ENCODE measurements at places on chromosomes 1 and 21.

DNA sequence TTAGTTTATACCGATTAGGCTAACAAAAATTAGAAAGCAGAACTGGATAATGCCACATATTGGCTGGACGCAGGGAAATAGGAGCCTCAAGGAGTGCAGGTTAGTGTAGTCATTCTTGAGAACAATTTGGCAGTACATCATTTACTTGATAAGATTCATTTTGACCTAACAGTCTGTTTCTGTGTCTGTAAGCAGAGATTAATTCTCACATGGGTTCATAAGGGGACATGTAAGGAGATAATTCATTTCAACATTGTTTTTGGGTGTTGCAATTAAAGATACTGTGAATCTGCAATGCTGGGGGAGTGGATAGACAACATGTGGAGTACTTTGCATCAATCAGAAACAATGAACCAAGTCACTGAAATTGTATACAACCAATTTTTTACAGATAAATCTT lies 32.0 kb downstream of the AGO3 start:
- DNase-seq: no peak

GRCh38 chr1:97791251-97791650 lies 129.6 kb downstream of the DPYD start:
- DNase-seq: no peak

DNA sequence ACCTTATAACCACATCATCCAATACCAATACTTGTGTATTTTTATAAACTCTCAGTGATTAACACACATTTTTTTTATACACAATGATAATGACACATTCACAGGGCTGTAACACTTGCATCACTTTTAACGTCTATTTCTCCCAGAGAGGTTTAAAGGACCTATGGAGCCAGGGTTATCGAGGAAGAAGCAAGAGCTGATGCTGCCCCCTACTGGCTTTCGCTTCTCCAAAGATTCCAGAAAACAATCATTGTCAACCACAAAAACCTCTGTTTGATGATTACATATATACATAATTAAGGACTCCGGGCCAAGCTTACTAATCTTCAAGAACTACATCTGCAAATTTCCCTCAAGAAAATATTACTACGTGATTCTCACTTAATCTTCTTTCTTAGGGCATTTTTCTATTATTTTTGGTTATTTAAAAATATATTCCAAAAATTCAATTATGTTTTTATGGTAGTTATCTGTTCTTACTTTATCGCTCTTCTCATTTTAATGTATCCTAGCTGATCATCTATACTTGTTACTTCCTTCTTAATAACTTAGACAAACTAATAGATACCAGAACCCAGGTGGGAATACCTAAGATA lies 214.5 kb downstream of the VAV3 start:
- DNase-seq: peak; percentile 41

DNA sequence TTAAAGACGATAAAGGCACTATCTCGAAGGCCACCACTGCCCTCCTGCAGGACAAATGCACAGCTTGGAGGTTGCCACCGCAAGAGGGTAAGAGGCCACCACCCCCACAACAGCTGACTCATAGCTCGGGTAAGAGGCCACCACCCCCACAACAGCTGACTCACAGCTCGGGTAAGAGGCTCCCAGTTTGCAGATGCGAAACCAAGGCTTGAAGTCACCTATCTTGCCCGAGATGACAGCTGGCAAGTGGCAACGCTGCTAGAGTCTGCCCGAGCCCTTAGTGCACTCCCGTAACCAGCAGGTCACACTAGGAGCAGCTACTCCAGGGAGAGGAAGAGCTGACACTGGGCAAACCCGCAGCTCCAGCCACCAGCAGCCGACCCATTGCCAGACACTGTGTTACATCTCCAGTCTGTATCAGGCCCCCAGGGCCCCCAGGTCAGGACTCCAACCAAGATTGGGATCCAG lies 17.1 kb upstream of the SPSB1 start:
- DNase-seq: no peak

- DNase-seq: no peak
Measured at GRCh38 chr1:236421022-236421421, 26.9 kb downstream of the EDARADD start.

DNA sequence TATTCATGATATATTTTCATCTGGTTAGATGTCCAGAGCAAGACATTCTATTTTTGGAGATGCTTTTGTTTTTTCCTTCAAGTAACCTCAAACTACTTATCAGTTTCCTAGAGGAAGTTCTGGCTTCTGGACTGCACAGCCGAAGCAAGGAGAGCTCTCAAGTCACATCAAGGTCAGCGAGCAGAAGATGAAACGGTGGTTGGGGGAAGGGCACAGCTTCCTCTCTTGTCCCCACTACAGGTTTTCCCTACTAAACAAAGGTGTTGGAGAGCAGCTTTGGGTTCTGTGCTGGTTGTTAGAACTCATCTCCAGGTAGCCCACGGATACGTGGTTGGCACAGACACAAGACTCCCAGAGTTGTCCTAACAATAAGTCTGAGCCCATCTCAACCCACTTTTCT lies 5.1 kb upstream of the PLEKHO1 start:
- no peak for DNase-seq

- DNase-seq: no peak
Measured at GRCh38 chr21:26469789-26470188, 103.3 kb downstream of the CYYR1 start.

GRCh38 chr1:111736548-111737215 lies 2.5 kb downstream of the INKA2 start:
- no peak for DNase-seq

DNA sequence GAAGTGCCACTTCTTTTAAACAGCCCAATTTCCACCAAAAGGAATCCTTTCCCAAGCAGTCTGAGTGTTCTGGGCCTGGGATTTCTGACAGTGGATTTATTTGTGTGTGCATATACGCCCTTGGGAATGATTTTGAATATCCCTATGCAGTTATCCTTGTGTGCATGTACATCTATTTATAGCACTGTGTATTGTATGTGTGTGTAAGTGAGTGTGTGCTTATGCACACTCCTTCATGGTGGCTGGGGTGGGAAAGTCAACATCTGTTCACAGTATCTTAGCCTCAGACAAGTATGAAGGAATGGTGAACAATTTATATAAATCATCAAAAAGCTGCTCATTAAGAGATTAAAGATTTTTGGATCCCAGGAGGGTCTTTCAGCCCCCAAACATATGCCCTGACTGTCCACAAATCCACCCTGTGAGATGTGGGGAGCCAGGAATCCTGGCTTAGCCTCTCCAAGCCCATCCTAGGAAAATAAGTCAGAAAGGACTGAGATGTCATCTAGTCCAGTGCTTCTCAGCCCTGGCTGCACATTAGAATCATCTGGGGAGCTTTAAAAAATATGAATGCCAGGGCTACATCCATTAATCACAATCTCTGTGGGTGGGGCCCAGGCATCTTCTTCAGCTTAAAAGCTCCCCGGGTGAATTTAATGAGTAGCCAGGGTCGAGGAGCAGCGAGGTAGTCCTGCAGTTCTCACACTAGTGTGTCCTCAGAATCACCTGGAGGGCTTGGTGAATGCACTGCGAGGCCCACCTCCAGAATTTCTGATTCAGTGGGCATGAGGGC lies 101.4 kb downstream of the PLXNA2 start:
- no peak for DNase-seq

DNA sequence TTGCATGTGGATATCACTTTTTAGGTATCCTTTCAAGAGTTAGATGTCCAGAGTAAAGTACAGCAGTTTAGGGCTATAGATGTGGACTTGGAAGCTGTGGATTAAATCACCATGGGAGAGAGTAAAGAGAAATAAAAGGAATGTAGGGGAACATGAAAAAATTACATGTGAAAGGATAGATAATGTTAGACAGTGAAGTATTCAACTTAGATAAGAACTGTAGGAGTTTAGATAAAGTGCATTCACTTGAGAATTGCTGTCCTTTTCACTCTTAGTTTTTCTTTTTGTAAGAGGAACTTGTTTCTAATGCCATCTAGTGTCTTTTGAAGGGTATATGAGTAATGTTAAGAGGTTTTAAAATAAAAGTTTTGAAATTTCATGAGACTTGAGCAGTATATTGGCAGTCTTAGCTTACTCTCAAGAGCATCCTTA lies 40.1 kb downstream of the MAST2 start:
- DNase-seq: no peak

GRCh38 chr1:210293171-210293607 lies 35.5 kb upstream of the HHAT start:
- no peak for DNase-seq

GRCh38 chr1:78649628-78650027 lies at the start of gene IFI44:
Gene IFI44 (plus strand): TSS chr1:78649831. CDS start chr1:78650196, 365 bp downstream.
- DNase-seq: no peak

GRCh38 chr1:36301220-36301619 lies 4.9 kb upstream of the SH3D21 start:
- DNase-seq: no peak

- DNase-seq: peak; percentile 53
Measured at GRCh38 chr1:40064797-40065499, 24.4 kb downstream of the CAP1 start.

DNA sequence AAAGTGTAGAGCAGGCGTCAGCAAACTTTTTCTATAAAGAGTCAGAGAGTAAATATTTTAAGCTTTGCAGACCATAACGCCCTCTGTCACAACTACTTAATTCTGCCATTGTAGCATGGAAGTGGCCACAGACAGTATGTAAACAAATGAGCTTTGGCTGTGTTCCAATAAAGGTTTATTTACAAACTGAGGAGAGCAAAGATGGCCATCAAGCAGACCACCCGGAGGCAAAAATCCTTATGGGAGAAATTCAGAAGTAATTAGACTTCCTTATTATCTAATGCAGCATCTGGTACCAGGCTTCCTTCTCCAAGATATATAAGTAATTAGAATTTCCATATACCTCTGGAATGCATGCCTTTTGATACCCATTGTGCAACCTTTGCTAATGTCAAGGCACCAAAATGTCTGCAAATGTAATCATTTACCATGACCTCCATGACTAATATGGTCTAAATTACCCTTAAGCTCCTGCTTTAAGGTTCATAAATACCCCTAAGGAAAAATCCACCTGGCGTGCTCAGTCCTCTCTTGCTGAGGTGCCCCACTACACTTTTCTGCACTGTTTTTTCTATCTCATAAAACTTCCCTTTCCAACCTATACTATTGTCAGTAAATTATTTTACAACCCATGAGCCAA lies 377.8 kb downstream of the MATN1 start:
- DNase-seq: no peak

DNA sequence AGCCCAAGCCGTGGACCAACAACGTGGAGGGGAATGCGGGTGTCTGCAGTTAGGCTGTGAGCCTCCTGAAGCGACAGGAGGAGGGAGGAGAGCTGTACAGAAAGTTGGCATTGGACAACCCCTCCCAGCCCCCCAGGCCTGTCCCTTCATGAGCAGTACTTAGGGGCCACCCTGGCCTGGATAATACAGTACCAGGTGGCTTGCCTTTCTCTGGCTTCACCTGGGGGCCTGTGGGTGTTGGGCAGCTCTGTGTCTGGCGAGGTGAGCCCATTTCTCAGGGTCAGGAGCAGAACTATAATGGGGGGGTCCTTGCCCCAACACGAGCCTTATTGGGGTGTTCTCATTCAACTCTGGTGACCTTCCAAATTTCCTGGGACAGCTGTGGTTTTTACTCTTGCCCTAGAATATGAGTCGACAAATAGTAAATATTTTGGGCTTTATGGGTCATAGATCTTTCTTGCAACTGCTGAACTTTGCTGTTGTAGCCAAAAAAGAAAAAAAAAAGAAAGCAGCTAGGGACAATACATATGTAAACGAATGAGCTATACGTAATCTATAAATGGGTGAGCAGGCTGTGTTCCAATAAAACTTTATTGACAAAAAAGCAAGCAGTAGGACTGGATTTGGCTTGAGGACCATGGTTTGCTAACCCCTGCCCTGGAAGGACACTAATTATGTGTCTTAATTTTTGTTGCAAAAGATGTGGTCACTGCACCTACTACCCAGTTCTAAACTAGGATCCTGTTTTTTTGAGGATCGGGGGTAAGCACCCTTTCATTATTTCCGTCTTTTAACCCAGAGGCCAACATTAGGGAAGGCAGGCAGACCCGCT lies 11.4 kb downstream of the COQ8A start:
- no peak for DNase-seq

DNA sequence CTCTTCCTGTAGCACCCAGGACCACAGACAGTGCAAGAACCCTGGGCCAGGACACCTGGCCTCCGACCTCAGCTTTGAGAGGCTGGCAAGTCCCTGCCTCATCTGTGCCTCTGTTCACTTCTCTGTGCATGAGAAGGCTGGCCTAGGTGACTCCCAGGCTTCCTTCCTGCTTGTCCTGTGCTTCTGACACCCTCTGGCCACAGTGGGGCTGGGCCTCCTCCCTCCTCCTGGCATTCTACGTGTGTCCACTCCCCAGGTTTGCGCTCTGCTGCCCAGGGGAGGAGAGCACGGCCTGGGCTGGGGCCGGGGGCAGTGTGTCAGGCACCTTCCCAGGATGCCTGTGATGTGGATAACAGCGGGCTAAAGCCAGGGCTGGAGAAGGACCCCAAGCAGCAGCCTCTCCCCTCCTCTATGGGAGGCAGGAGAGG lies 30.3 kb upstream of the PKP1 start:
- no peak for DNase-seq

- no peak for DNase-seq
Measured at GRCh38 chr1:100736746-100737145, 17.2 kb downstream of the VCAM1 start.

DNA sequence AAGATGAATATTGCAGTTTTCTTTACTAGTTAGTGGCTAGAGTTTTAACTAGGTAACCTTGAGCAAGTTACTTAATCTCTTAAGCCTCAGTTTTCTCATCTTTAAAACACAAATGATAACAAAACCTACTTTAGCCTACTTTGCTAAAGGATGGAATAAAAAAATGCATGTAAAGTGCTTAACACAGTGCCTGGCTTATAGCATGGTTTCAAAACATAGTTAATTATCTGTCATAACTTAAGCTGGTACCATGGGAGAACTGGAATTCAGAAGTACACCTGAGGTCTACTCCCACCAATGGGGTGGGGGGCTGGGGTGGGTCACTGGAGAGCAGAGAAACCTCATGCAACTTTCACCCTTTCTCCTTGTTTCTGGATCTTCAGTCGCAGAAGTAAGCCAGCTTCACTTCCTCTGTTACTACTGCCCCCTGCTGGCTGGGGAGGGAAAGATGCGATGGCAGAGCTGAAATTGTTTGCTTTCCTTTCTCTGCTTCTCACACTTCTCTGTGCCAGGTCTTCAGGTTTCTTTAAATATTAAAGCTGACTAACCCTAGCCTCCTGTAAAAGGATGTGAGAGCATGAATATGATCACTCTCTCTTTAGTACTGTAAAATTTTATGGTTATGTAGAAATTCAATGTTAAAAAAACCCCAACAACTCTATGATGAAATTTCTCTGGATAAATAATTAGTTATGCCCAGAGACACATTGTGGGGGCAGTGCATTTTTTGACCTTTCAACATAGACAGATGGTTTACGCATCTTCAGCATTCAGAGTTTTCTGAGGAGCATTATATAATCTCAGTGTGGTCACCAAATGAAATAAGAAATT lies 324.2 kb downstream of the HLX start:
- DNase-seq: peak; percentile 83
